Ovary (tissue), 10 donors: ENCODE measurements at places on chromosomes 16 and 17. TPM values are rescaled to one million over a fixed set of nuclear protein-coding genes. Genes with fewer than 3 reads are reported as not detected.

The KCNH4 gene
- total RNA-seq = 0.40 TPM

The C16orf54 gene
- total RNA-seq = 0.38 TPM

The GNAO1 gene
- 4.5 TPM for total RNA-seq

The RNF112 gene
- 0.92 TPM for total RNA-seq

The ATP2A1 gene
- 2.5 TPM for total RNA-seq

The RBFOX1 gene
- total RNA-seq = 0.28 TPM

DNA sequence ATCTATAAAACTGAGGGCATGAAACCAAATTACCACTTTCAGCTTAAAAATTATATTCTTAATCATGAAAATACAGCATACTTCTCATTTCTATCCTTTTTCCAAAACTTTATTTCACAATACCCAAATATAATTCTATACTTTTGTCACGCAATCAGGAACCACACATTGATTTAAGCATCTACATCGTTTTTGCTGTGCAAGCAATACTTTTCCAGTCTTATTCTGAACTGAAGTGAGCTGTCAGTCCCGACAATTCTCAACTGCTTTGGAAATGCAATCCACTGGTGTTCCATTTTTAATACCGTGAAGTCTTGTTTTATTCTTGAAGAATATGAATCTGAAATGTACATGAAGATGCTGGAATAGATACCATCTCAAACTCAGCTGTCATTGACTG lies 60.1 kb upstream of the NOL11 start:
- DNase-seq = no peak

DNA sequence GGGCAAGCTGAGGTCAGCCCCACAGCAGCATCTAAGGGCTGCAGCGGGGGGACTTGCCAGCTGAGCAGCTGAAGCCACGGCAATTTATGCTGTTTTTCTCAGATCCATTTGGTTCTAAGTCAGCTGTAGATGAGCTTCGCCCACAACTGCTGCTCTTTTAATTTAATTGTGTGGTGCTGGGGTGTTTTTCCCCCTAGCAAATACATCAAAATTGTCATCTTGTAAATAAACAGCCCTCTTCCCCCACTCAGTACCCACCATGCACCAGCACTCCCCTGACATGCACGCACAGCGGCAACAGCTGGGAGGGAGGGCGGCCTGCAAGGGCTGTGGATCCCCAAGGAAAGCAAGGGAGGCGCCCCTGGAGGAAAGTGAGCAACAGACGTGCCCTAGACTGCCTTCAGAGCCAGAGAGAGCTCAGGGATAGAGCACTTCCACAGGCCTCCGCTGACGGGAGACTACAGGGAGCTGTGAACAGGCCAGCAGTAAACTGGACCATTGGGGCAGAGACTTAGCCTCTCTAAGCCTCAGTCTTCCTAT lies 149.5 kb downstream of the TMEM132E start:
- no peak for DNase-seq

- no peak for DNase-seq
These were observed 3.5 kb upstream of the DRG2 start for GRCh38 chr17:18084256-18084655.

- no peak for DNase-seq
These were observed 105.8 kb upstream of the ADAMTS18 start for GRCh38 chr16:77540646-77541045.

DNA sequence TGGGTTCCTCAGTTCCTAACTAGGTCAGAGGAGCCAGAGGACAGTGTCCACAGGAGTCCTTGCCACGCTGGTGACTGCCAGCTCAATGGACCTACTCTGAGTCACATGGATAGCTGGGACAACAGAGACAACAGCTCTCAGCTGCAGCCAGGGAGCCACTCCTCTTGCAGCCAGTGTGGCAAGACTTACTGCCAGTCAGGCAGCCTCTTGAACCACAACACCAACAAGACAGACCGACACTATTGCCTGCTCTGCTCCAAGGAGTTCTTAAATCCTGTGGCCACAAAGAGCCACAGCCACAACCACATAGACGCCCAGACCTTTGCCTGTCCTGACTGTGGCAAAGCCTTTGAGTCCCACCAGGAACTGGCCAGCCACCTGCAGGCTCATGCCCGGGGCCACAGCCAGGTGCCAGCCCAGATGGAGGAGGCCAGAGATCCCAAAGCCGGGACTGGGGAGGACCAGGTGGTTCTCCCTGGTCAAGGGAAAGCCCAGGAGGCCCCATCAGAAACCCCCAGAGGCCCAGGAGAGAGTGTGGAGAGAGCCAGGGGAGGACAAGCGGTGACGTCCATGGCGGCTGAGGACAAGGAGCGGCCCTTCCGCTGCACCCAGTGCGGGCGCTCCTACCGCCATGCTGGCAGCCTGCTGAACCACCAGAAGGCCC lies 6.7 kb downstream of the ZNF646 start:
- DNase-seq = no peak

DNA sequence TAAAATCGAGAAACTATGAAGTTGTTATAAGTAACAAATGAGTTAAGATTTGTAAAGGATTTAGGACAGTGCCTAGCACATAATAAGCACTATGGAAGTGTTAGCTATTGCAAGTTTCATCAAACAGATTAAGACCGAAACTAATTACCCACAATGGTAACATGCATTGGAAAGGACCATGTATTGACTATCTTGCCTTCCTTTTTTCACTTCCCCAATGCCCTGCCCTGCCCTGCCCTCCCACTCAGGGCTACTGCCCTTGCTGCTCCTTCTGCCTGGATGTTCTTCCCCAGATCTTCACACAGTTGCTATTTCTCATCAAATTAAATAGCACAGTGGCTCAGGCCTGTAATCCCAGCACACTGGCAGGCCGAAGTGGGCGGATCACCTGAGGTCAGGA lies 202.1 kb upstream of the PSMD7 start:
- DNase-seq = no peak

DNA sequence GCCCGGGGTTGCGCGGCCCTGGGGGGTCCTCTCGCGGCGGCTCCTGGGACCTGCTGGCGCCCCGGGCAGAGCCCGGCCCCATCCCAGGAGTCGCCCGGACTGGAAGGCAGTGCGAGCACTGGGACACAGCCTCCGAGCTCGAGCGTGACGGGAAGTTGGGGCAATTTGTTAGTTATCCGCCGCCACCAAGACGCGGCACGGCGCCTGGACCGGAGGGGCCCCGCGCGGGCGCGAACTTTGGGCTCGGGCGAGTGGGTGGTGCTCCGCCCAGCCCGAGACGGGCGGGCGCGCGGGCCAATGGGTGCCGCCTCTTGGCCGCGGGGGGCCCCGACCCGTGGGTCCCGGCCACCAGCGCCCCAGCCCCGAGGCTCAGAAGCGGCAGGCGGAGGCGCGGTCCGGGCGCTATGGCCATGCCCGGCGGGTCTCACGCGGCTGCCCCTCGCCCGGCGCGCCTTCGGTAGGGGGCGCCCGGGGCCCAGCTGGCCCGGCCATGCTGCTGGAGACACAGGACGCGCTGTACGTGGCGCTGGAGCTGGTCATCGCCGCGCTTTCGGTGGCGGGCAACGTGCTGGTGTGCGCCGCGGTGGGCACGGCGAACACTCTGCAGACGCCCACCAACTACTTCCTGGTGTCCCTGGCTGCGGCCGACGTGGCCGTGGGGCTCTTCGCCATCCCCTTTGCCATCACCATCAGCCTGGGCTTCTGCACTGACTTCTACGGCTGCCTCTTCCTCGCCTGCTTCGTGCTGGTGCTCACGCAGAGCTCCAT lies at the start of gene ADORA2B:
TSS of gene ADORA2B (plus strand) at position 372 of the 768 bp plus-strand sequence. CDS start at position 491, 119 bp downstream.
- DNase-seq = peak; percentile 22

- DNase-seq = no peak
These were observed 54.1 kb upstream of the NFAT5 start for GRCh38 chr16:69511651-69512050.

DNA sequence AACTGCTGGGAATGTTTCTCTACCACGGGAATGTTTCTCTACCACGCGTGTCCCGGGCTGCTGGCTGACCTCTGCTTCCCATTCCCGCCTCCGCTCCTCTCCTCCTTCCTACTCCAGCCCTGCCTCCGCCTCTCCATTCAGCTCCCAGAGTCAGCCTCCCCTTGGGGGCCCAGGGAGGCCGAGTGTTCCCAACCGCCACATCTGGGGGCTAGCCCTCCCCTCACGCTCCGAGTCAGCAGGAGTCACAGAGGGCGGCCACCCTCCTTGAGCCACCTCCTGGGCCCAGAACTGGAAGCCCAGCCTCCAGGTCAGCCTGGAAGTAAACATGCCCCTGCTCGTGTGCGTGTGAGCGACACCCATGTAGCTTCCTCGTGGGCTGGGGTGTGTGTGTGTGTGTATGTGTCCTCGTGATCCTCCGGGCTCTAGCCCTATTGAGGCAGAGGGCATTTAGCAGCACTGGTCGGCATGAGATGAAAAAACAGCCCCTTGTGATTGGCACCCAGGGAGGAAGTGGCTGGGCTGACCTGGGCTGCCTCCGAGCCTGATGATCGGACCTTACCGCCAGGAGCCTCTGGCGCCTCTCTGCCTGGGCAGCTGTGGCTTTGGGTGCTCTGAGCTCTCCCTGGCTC lies 7.3 kb downstream of the CYGB start:
- no peak for DNase-seq

- DNase-seq = no peak
These were observed 201.6 kb upstream of the C17orf78 start for GRCh38 chr17:37174205-37174604.

DNA sequence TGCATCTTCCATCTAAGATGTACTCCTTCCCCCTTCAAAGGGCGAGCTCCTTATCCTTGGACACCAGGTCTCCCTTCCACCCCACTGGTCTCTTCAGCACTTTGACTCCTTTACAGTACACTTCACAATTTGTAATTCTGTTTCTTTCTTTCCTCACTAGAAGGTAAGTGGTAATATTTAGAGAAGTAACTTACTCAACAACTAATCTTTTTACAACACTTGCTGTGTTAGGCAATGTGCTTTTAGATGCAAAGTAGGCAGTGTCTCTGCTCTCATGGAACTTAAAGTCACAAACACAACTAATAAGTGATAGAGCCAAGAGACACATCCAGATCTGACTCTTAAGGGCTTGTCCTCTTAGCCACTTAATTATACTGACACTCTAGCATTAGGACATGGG lies 6.4 kb downstream of the SIAH1 start:
- DNase-seq = no peak
